WTC11 (cell line): ENCODE measurements at places on chromosomes 6 and 20. TPM values are rescaled to one million over a fixed set of nuclear protein-coding genes. Genes with fewer than 3 reads are reported as not detected.

LGSN gene
- 0.11 to 0.35 TPM (median 0.18 TPM) in 3 replicates for total RNA-seq

SNX5 gene
- 172 to 192 TPM (median 173 TPM) in 3 replicates for total RNA-seq

DNA sequence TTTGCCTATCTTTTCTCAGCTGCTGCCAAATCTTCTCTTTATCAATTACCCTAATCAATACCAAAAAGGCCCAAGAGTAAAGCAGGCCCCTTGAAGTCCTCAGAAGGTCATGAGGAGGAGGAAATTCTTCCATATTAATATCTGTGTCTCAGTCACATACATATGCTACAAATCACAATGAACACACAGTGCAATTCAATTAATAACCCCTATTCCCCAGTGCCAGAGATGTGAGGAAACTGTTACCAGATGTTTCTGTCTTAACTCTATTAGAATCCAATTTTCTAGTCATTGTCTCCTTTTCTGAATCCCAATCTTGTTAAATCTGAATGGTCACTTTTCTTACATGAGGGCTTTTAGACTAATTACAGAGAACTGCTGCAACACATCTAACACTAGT is 45.9 kb upstream of the SLC2A12 start:
- H3K4me1 ChIP-seq, result peaks cover 6% of the 10 kb centered on the region; the same call in 1 of the 2 replicates
- no peak overlapping the region for H3K4me3 ChIP-seq
- H3K36me3 ChIP-seq, result no peaks in the 10 kb centered on the region
- DNase-seq, result no peak
- H3K27ac ChIP-seq, result no peak overlapping the region

- H3K4me1 ChIP-seq, result peaks cover 3% of the 10 kb centered on the region; the same call in 1 of the 2 replicates
- peaks cover 2% of the 10 kb centered on the region for H3K27me3 ChIP-seq
- H3K4me3 ChIP-seq, result no peak overlapping the region
- DNase-seq, result peak; percentile 17
These were observed 128.7 kb downstream of the DNAH8 start for GRCh38 chr6:38843798-38844197.

DNA sequence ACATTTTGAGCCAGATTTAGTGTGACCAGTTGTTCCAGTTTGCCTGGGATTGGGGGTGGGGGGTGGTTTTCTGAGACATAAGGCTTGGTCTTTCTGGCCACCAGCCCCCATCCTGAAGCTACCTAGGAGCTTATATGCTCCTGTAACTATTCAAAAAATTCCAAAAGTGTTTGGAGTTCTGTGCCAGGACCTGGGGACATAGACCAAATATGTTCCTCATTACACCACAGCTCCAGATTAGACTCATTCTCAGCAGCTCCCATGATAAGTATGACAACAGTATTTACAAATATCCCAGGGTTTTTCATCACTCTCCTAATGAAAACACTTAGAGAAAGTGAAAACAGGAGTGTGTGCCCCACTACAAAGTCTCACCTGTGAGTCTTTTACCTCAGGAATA is 37.8 kb upstream of the RNF144B start:
- H3K4me1 ChIP-seq, result no peaks in the 10 kb centered on the region
- no peak for DNase-seq
- H3K27me3 ChIP-seq, result no peaks in the 10 kb centered on the region
- no peak overlapping the region for H3K4me3 ChIP-seq
- no peaks in the 10 kb centered on the region for H3K36me3 ChIP-seq

- no peak overlapping the region for H3K4me3 ChIP-seq
- DNase-seq, result no peak
- H3K4me1 ChIP-seq, result peaks cover 9% of the 10 kb centered on the region
- H3K27me3 ChIP-seq, result peaks cover 3% of the 10 kb centered on the region; the same call in 1 of the 2 replicates
These were observed 16.7 kb downstream of the UNC5CL start for GRCh38 chr6:41022294-41022693.

MACROD2 gene
- total RNA-seq, result 3.0 to 4.1 TPM (median 3.5 TPM) in 3 replicates

GRCh38 chr6:108578595-108579327 is 18.0 kb downstream of the FOXO3 start:
- DNase-seq, result no peak
- no peaks in the 10 kb centered on the region; the same call in 1 of the 2 replicates for H3K36me3 ChIP-seq
- no peak overlapping the region; the same call in 1 of the 2 replicates for H3K27ac ChIP-seq

GRCh38 chr20:47620808-47621805 is 119.4 kb downstream of the NCOA3 start:
- H3K27ac ChIP-seq, result no peak overlapping the region
- H3K4me3 ChIP-seq, result no peak overlapping the region
- DNase-seq, result no peak
- H3K27me3 ChIP-seq, result no peaks in the 10 kb centered on the region

TPBG gene
- total RNA-seq, result 29.6 to 35.3 TPM (median 30.4 TPM) in 3 replicates

GSTA3 gene
- total RNA-seq, result not detected in 3 replicates

HUS1B gene
- 0.89 to 1.1 TPM (median 0.89 TPM) in 3 replicates for total RNA-seq

DNA sequence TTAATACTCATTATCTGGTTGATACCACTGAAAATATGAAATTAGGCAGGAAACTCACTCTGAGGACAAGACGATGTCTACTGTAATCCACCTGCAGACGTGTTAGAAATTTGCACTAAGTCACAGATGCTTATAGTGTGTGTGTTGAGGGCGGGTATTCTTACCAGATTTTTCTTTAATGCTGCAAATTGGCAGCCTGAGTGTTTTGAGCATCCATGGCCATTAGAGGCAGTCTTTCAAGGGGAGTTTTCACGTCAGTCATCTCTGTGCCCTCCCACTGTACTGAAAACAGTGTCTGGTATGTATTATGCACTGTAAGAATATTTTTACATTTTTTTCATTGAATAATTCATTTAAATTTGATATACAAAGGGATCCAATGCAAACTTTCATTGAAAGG is 266.5 kb upstream of the QKI start:
- H3K36me3 ChIP-seq, result no peaks in the 10 kb centered on the region
- no peaks in the 10 kb centered on the region for H3K27me3 ChIP-seq
- H3K4me3 ChIP-seq, result no peak overlapping the region
- DNase-seq, result no peak

ZNF512B gene
- 19.9 to 23.3 TPM (median 20.5 TPM) in 3 replicates for total RNA-seq

GRCh38 chr20:59340201-59340885 is 39.9 kb downstream of the EDN3 start:
- no peak overlapping the region for H3K4me3 ChIP-seq
- H3K27me3 ChIP-seq, result peaks cover 5% of the 10 kb centered on the region
- H3K27ac ChIP-seq, result no peak overlapping the region

SMIM26 gene
- 71.9 to 78.1 TPM (median 77.4 TPM) in 3 replicates for total RNA-seq

DNA sequence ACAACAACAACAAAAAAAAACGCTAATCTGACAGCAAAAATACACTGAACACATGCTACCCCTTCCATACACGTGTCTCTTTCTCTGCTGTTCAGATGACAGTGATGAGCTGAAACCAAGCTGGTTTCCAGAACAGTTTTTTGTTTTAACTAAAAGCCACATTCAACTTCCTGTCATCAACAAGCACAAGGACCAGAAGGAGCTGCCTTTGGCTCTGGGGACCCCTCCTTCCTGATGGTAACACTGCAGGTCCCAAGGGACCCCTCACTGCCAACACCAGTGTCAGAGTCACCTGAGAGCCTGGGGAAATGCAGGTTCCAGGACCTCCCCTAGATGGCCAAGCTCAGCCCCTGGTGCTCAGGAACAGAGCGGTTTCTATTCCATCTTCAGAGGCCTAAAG is 6.0 kb downstream of the CST7 start:
- H3K27me3 ChIP-seq, result no peaks in the 10 kb centered on the region
- DNase-seq, result no peak
- H3K4me1 ChIP-seq, result peaks cover 14% of the 10 kb centered on the region

- H3K4me3 ChIP-seq, result no peak overlapping the region
- no peaks in the 10 kb centered on the region for H3K36me3 ChIP-seq
- peaks cover 5% of the 10 kb centered on the region; the same call in 1 of the 2 replicates for H3K4me1 ChIP-seq
- no peak for DNase-seq
These were observed 52.9 kb upstream of the SLC22A16 start for GRCh38 chr6:110529355-110529754.

DNA sequence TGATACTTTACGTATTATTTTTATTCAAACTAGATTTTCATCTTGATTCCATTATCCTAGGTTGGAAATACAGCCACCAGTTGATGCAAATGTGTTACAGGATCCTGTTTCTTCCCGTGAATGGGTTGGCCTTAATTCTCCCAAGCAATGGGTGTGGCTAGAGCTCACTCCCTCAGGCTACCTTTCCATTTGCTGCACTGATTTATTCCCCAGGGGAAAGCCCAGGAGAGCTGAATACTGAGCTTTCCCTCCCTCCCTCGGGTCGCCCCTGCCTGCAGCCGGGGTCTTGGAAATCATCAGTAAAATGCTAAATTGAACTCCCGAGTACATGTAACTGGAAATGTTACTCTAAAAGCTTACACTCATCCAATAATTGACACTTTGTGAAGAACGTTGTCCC is 9.9 kb downstream of the SMOC2 start:
- no peaks in the 10 kb centered on the region for H3K27me3 ChIP-seq
- no peak for DNase-seq
- H3K4me3 ChIP-seq, result no peak overlapping the region
- no peak overlapping the region for H3K27ac ChIP-seq
- H3K36me3 ChIP-seq, result no peaks in the 10 kb centered on the region
- peaks cover 41% of the 10 kb centered on the region for H3K4me1 ChIP-seq

SLC35F1 gene
- total RNA-seq, result 9.2 to 11.0 TPM (median 9.4 TPM) in 3 replicates

GRCh38 chr6:23712756-23713155 is 413.3 kb upstream of the NRSN1 start:
- no peaks in the 10 kb centered on the region for H3K36me3 ChIP-seq
- no peak overlapping the region for H3K4me3 ChIP-seq
- no peaks in the 10 kb centered on the region for H3K27me3 ChIP-seq
- no peak for DNase-seq

- no peaks in the 10 kb centered on the region for H3K27me3 ChIP-seq
- H3K27ac ChIP-seq, result no peak overlapping the region
- no peaks in the 10 kb centered on the region for H3K36me3 ChIP-seq
- H3K4me3 ChIP-seq, result no peak overlapping the region
These were observed 190.6 kb upstream of the PMEPA1 start for GRCh38 chr20:57900226-57900905.

- peaks cover 22% of the 10 kb centered on the region for H3K36me3 ChIP-seq
- no peaks in the 10 kb centered on the region for H3K27me3 ChIP-seq
- H3K4me3 ChIP-seq, result no peak overlapping the region
These were observed 11.7 kb upstream of the DNAJC5 start for GRCh38 chr20:63883201-63883593.

TINAG gene
- not detected in 3 replicates for total RNA-seq

DNA sequence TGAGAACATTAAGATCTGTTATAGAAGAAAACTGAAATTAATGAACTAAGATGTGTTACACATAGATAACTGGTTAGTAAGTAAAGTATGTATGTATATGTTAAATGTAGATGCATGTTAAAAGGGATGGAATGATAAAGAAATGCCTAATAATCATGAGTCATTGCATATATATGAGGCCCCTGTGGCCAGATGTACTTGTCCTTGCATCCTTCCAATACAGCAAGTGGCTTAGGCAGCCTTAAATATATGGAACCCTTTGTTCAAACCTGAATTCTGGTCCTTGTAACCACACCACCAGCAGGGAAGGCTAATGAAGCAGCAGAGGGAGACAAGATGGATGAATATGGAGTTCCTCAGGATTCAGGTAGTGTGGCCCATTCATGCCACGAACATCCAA is 9.8 kb upstream of the AKAP7 start:
- DNase-seq, result no peak
- no peak overlapping the region for H3K27ac ChIP-seq
- no peaks in the 10 kb centered on the region for H3K36me3 ChIP-seq
- no peak overlapping the region for H3K4me3 ChIP-seq

DNA sequence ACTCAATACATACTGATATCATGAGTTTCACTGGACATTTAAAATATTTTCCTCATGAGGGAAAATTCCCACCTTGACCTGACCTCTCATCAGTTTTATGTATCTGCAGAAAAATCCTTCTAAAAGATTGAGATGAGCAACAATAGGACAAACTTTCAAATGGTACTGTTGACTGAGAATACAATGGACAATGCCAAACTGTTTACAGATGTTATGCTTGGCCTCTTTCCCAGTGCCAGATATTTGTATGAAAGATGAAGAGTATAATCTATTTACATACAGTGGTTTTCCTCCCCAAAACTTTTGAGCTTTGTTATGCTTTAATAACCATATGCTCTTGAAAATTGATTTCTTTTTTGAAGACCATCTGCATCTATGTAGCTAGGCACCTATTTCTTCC is 245.1 kb upstream of the RSPO3 start:
- no peak for DNase-seq
- H3K4me3 ChIP-seq, result no peak overlapping the region
- H3K4me1 ChIP-seq, result no peaks in the 10 kb centered on the region
- no peak overlapping the region for H3K27ac ChIP-seq

GRIK2 gene
- total RNA-seq, result 2.7 to 6.0 TPM (median 5.2 TPM) in 3 replicates

DNA sequence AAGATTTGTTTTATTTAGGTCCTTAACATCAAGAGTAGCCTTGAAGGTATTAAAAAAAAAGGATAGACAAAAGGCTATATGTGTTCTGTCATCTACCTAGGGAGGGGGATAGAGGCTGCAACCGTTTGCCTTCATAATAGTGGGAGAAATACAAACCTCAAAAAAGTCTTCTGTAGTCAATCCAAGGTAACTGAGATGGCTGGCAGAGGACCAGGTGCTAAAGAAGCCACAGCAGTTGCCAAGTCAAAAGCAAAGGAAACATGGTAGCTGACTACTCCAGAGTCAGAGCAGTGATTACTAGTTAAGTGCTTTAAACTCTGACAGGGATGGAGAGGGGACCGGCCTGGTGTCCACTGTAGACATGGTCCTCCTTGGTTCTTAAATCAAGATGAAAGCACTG is 249.4 kb downstream of the PTPRK start:
- no peaks in the 10 kb centered on the region for H3K27me3 ChIP-seq
- no peak for DNase-seq
- no peak overlapping the region for H3K27ac ChIP-seq
- no peak overlapping the region for H3K4me3 ChIP-seq

CPNE5 gene
- total RNA-seq, result 0.44 to 0.71 TPM (median 0.48 TPM) in 3 replicates

- H3K27me3 ChIP-seq, result no peaks in the 10 kb centered on the region
- no peaks in the 10 kb centered on the region for H3K36me3 ChIP-seq
These were observed 230.8 kb upstream of the CEP162 start for GRCh38 chr6:84458271-84458670.

DNA sequence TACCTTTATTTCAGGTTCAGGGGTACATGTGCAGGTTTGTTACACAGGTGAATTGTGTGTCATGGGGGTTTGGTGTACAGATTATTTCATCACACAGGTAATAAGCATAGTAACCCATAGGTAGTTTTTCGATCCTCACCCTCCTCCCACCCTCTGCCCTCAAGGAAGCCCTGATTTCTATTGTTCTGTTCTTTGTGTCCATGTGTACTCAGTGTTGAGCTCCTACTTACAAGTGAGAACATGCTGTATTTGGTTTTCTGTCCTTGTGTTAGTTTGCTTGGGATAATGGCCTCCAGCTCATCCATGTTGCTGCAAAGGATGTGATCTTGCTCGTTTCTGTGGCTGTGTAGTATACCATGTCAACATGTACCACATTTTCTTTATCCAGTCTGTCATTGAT is 66.0 kb downstream of the STK4 start:
- H3K4me1 ChIP-seq, result peaks cover 31% of the 10 kb centered on the region
- no peaks in the 10 kb centered on the region for H3K27me3 ChIP-seq
- no peak overlapping the region for H3K4me3 ChIP-seq
- DNase-seq, result no peak
- peak overlapping the region; percentile 63; the same call in 1 of the 2 replicates for H3K27ac ChIP-seq
- H3K36me3 ChIP-seq, result peaks cover 11% of the 10 kb centered on the region

SLC35D3 gene
- total RNA-seq, result 0.37 to 0.78 TPM (median 0.39 TPM) in 3 replicates

LMBRD1 gene
- total RNA-seq, result 14.9 to 15.0 TPM (median 14.9 TPM) in 3 replicates

PTPRT gene
- total RNA-seq, result 0.89 to 1.1 TPM (median 1.0 TPM) in 3 replicates
